ENCODE measurements at places on chromosomes 2 and 18.

GRCh38 chr18:2847317-2848246 lies 776 bp downstream of the EMILIN2 start:
- DNase-seq: no peak

DNA sequence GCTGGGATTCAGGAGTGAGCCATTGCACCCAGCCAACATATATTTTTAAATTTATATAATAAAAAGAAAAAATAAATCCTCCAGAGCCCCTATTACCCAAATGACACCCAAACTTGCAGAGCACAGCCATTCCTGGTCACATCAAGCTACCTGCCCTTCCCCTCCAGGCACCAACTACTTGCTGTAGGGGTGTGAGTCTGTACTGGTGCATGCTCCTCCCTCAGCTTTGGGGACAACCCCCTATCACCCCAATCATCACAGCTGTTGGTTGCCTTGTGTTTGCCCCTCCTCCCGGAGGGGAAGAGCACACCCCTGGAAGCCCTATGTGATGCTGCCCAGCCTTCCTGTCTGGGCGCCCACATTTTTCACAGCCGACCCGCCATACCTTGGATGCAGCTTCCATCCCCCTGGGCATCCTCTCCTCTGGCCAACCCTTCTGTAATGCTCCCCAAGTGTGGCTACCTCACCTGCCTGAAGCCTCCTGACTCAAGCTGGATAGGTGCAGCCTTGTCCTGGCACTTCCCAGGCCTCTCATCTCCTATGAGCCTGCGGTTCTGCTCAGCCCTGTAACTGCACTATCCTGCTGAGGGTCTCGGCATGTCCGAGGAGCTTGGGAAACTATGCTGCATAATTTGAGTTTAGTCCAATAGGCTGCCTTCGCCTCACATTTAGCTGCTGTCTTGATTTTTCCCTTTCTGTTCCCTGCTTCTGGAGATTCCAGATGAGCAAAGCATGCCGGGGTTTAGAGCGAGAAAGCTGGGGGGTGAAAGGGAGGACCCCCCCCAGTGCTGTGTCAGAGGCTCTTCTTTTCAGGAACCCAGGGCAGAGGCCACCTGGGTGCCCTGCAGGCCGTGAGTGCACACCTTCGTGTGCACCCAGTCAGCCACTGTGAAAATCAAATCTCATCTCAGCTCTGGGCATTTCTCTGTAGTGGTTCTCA lies 27.2 kb downstream of the CHST10 start:
- DNase-seq: no peak

DNA sequence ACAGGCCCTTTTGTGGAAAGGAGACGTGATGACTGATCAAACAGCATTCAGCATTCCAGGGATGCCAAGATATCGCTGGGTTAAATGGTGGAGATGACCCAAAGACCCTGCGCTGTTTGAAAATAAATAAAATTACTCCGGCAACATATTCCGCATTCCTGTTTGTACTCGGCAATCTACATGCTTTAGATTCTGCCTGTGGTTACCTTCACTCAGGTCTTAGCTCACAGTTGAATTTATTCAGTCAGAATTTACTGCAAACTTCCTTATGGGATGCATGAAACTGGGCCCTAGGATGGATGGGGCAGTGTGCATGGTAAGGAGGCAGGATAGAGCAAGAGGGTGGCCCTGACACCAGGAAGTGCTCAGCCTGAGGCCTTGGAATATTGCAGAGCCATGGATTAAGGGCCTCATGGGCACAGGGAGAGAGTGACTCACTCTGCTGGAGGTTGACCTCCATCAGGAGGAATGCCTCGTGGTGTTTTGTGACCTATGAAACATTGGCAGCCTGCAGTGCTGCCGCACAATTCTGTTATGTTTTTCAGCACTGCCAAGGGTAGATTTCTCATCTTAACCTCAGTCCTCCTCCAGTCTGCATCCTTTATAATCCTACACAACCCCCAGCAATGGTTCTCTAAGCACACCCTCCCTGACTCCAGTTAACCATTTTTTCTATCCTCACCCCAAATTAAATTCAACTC lies 321.4 kb downstream of the IRS1 start:
- DNase-seq: no peak

- DNase-seq: no peak
Measured at GRCh38 chr2:219638217-219638947, 11.0 kb downstream of the SLC4A3 start.

DNA sequence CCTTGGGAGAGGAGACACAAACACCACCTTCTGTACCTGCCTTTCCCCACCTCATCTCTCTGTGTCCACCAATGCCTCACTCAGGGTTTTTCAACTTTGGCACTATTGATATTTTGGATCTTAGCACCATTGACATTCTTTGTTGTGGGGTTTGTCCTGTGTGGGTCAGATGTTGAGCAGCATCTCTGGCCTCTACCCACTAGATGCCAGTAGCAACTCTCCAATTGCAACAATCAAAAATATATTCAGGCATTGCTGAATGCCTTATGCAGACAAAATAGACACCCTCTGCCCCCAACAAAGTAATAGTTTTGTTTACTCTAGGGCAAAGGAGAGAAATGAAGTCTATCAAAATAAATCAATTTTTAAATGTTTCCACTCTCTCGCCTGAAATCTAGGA lies 1384.3 kb upstream of the NXPH2 start:
- no peak for DNase-seq

DNA sequence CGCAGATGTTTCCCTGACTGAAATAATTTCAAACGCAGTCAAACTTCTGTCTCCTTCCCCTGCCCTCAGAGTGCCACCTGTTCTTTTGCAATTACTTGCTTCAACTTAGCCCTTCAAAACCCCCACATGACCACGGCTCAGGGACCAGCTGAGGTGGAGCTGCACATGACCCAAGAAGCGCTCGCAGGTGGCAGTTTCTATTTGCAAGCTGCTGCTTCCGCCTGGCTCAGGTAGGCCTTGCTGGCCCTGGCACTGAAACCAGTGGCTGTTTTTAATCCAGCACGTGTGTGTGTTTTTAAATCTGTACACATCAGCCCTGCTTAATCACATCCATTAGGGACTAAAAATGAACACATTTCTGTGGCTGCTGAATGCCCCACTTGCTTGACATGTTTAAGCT lies 95.3 kb downstream of the CCDC93 start:
- DNase-seq: no peak

- DNase-seq: no peak
Measured at GRCh38 chr2:237350597-237350996, 63.4 kb downstream of the COL6A3 start.

GRCh38 chr2:70785137-70785911 lies 5.1 kb downstream of the FIGLA start:
- peak; percentile 22 for DNase-seq

- DNase-seq: no peak
Measured at GRCh38 chr2:16635791-16636699, 29.6 kb downstream of the CYRIA start.

- DNase-seq: no peak
Measured at GRCh38 chr2:118243031-118243430, 154.8 kb downstream of the INSIG2 start.

GRCh38 chr18:3624546-3624934 lies 174.6 kb downstream of the TGIF1 start:
- DNase-seq: no peak

DNA sequence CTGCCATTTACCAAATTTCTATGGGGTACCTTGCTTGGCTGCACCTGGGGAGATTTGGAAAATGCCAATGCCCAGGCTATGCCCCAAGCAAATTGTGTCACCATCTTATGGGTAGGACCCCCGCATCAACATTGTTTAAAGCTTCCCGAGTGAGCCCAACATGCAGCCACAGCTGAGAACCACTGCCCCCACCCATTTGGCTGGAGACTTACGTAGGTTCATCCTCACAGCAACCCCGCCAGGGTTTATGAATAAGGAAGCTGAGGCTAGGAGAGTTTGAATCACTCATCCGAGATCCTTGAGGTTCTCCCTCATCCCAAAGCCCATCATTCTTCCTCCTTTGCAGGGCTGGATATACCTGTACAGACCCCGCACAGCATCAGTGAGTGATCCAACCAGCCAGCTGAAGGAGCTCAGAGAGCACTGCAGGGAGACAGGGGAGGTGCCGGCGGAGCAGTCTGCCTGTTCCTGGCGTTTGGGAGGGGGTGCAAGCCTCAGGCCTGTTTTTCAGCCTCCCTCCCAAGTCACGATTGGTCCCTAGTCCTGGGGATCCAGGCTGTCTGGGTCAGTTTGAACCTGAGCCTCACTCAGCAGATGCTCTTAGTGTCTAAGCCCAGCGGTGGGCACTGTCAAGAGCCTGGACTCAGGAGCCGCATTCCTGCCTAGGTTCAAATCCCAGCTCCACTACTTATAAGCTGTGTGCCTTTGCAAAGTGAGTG lies 164.9 kb downstream of the SMAD7 start:
- no peak for DNase-seq

- peak; percentile 6 for DNase-seq
Measured at GRCh38 chr18:13539050-13539449, 187.3 kb downstream of the FAM210A start.

DNA sequence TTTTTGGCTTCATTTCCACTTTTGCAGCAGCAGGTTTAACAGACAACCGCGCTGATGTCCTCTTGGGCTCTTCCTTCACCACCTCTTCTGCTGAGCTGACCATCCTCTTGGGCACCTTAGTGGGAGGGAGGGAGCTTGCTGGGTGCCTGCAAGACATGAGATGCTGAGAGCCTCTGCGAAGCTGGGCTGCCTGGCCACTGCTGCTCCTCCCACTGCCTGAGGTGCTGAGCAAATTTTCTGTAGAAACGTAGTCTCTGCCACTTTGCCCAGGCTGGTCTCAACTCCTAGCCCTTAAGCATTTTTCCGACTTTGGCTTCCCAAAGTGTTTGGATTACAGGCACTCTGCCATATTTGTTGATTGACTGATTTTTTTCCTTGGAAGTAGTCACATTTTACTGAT lies 422.2 kb upstream of the MC4R start:
- DNase-seq: no peak

GRCh38 chr2:11539317-11540147 lies 5.7 kb downstream of the GREB1 start:
- DNase-seq: no peak

- DNase-seq: no peak
Measured at GRCh38 chr2:174859563-174860169, 95.4 kb upstream of the CHRNA1 start.
